ENCODE measurements at places on chromosomes 6 and 20.

DNA sequence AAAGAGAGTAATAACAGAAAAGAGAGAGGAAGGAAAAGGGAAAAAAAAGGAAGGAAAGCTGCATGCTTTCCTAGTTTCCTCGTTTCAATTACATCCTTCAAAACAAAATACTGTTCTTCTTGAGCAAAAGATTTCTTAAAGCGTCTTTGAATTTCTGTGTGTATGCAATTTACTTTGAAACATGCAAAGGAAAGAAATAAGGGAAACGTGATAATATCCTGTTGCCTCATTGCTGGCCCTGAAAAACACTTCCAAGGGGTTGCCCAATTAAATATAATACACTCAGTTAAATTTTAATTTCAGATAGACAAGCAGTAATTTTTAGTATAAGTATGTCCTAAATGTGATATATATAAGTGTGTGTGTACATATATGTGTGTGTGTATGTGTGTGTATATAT is 51.2 kb upstream of the TPD52L1 start:
- DNase-seq = peak; percentile 37

DNA sequence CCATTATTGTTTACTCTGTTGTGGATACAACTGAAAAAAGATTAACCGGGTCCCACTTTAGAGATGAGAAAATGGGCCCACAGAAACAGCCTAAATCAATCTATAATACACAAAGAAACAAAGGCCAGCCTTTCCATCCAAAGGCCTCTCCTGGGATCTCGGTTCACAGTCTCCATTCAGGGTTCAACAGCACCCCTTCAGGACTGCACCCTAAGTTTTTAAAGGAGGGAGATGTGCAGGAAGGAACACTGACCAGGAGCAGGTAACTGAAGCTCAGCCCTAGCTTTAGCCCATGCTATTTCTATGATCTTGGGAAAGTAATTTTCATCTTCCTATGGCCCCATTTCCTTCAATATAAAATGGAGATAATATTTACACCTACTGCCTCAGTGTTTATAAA is 147.7 kb downstream of the BTBD9 start:
- DNase-seq = no peak

- DNase-seq = peak; percentile 42
Measured at GRCh38 chr6:52389264-52389625, 27.3 kb downstream of the PAQR8 start.

DNA sequence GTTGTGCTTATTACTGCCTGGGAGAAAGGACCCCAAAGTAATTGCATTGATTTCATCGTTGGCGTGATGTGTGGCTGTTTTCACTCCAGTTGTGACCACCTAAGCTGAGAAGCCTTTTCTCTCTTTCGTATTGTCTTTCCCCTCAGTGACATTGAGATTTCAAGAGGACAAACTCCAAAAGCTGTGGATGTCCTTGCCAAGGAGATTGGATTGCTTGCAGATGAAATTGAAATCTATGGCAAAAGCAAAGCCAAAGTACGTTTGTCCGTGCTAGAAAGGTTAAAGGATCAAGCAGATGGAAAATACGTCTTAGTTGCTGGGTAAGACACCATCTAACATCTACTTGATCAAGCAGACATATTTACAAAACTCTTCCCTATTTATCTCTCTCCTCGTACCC is 60.5 kb downstream of the MTHFD1L start:
- DNase-seq = no peak

DNA sequence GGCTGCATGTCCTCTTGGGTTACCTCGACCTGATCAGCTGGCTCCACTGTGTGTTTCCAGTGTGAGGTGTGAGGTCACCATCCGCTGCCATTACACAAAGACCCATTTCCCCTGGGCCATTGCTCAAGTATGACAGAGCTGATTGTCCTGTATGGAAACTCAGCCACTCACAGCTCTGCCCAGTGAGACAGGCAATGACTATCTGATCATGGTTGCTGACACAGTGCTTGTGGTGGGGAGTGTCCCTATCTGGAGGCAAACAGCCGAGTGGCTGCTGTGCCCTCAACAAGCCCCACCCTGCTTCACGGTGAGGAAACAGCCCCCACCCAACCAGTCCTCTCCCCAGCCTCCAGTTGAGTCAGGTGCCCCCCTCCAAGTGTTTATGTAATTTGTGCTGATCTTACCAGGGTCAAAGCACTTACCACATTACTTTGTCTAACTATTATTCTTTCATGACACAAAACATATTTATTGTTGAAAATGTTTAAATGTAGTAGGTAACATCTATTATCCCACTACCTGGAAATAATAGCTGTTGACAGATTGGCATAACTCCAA is 11.7 kb upstream of the MAPK13 start:
- no peak for DNase-seq

DNA sequence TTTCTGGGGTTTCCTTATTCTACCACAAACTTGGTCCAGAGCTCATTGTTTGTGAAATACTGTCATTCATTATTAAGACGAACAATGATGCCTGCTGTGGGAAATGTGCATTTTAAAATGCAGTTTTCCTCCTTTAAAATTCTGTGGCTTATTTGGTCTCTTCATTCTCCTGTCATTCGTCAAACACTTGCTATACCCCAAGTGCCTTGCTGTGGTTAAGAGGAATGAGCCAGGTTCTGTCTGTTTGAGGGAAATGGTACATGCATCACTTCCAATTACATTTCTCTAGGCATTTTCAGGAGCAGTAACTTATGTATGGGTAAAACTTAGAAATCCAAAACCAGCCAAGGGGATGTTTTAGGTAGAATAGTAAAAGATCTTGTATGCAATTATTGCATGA is 1087.7 kb downstream of the KIF16B start:
- no peak for DNase-seq

GRCh38 chr6:15386110-15386755 is 140.4 kb downstream of the JARID2 start:
- no peak for DNase-seq

- DNase-seq = no peak
Measured at GRCh38 chr6:42845327-42845694, 34.1 kb upstream of the RPL7L1 start.

DNA sequence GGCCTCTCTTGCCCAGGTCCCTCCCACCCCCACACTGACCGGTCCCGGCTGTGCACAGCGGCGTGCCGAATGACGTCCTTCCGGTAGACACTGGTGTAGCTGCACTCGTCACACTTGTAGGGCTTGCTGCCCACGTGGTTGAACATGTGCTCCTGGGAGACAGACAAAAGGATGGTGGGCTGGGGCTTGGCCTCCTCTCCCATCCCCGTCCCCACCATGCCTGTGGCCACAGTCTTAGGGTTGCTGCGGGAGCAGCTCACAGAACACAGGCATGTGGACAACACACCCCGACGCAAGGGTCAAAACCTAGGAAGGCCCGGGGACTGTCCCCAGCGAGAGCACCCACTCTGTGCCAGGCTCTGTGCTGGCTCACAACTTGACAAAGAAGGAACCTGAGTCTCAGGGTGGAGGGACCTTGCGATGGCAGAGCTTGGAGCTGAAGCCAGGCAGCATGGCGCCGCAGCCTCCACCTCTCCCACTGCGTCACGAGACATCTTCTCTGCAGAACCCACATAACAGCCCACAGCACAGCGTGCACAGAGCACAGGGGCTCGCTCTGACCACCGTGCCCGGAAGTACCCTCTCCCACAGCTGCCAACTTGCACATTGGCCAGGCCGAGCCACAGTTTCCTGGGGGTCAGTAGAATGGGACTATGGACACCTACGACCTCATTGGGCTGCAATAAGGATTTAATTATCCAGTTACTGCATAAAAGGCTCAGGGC is 9.8 kb downstream of the ZNF335 start:
- no peak for DNase-seq

- peak; percentile 56 for DNase-seq
Measured at GRCh38 chr20:58852543-58853271, at the start of gene GNAS. TSS of gene GNAS (plus strand) at chr20:58852716.

DNA sequence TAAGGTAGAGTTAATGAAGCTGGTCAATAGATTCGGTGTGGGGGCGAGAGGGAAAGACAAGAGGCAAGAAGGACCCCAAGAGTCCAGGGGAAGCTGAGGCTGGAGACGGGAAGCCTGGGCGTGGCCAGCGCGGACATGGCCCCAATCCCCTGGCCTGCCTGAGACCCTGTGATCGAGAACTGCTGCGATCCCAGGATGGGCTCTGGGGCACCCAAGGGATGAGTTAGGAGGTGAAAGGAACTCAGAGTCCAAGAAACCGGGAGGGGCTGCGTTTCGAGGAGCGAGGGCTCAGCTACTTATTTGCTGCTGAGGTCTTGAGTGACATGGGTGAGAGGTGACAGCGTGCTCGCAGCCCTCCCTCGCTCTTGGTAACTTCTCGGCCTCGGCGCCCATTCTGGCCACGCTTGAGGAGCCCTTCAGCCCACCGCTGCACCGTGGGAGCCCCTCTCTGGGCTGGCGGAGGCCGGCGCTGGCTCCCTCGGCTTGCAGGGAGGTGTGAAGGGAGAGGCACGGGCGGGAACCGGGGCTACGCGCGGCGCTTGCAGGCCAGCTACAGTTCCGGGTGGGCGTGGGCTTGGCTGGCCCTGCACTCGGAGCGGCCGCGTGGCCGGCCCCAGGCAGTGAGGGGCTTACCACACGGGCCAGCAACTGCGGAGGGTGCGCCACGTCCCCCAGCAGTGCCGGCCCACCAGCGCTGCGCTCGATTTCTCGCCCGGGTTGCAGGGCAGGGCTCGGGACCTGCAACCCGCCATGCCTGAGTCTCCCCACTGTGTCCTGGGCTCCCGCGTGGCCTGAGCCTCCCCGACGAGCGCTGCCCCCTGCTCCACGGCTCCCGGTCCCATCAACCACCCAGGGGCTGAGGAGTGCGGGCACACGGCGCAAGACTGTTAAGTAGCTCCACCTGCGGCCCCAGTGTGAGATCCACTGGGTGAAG is 58.2 kb downstream of the IRF4 start:
- DNase-seq = no peak

GRCh38 chr6:33128318-33128717 is 52.5 kb downstream of the HLA-DPB1 start:
- DNase-seq = no peak

DNA sequence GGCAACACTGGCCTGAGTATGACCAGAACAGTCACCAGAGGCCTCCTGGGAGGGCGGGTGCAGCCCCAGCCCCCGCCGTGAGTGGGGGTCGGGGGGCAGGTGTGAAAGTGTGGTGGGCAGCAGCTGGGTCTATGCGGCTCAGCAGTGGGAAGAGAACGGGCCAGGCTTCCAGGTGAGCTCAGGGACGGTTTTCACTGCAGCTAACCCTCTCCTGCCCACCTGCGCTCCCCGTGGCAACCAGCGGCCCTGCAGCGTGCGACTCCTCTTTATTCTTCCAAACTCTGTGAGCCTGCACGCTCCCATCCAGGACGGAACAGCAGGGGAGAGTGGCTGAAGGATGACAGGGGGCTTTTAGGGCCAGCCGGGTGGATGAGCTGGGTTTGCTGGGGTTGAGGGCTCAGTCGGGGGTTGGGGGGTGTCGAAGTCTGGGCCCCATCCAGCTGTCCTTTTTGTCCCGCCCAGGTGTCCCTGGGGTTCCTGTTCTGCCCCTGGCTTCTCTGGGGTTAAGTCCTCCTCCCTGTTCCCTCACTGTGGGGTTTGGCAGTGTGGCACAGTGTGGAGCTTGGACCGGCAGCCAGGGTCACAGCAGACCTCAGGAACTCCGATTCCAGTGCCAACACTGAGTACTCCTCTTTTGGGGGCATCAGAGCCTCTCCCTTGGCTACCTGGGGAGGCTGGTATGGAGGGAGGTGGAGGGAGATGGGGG is 859 bp upstream of the BIRC7 start:
- no peak for DNase-seq

GRCh38 chr20:23235173-23236027 is 115.2 kb upstream of the NXT1 start:
- peak; percentile 87 for DNase-seq

DNA sequence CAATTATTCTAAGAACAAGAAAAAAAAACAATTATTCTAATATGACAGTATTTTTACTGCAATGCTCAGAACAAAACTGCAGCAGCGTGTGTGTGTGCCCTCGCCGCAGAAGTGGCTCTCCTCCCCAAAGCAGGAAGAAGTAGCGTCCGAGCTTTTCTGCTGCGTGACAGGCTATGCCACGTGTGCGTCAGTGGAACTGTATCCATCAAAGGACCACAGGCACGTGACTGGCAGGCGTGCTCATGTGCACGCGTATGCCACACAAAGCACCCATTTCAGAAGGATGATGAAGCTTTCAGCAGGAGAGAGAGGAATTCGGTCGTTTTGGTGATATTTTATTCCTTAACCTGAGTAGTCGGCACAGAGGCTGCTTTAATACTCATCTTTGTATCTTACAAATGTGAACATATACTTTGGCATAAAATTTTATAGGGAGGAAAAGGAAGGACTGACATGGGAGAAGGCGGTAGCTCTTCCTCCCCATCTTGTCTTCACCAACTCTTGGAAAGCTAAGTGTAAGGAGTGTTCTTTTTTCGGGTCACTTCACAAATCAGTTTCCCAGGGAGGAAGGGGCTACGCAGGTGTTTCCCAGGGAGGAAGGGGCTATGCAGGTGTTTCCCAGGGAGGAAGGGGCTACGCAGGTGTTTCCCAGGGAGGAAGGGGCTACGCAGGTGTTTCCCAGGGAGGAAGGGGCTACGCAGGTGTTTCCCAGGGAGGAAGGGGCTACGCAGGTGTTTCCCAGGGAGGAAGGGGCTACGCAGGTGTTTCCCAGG is 3.4 kb downstream of the TCFL5 start:
- DNase-seq = no peak

- peak; percentile 31 for DNase-seq
Measured at GRCh38 chr6:112480553-112480952, 133.4 kb downstream of the RFPL4B start.

DNA sequence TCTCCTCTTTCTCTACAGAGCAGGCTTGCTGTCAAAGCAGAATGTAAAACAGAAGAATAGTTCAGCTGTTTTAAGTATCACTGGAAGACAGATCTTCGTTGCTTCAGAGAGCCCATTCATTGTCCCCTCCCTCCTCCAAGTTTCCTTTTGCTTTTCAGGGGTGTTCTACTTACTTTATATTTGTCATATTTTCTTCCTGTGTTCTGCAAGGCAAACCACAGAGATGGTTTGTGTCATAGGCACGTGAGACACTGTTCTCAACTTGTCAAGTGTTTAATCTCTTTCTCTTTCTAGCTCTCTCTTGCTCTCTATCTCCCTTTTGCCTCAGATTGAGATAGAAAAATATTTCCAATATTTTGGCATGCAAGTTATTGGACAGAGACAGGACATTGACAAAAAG is 228.9 kb upstream of the DEFB112 start:
- DNase-seq = no peak

- peak; percentile 30 for DNase-seq
Measured at GRCh38 chr6:75691012-75691411, 58.0 kb upstream of the MYO6 start.

Data from fibroblast of lung (primary cell).